ENCODE measurements at places on chromosomes 4 and X.
A peak's percentile ranks its signal among the peaks of the same experiment; 100 is the strongest.

- no peak for DNase-seq
Observed at GRCh38 chr4:89952458-89952857, 57.8 kb downstream of the MMRN1 start.

DNA sequence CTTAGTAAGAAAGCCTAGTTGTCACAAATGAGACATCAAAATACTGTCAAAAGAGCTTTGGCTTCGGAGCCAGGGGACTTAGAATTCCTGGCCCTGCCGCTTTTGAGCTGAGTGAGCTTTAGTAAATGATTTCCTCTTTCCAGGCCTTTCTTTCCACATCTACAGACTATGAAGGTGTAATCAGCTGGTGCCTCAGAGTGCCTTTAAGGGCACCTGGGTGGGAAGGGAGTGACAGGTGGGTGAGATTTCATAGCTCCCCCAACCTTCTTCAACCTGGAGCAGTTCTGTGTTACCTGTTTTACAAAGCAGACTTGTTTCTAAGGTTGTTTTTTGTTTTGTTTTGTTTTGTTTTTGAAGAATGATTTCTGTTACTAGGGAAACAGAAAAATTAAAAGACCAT, 154.7 kb upstream of the BOD1L1 start:
- peak; percentile 10 for DNase-seq

DNA sequence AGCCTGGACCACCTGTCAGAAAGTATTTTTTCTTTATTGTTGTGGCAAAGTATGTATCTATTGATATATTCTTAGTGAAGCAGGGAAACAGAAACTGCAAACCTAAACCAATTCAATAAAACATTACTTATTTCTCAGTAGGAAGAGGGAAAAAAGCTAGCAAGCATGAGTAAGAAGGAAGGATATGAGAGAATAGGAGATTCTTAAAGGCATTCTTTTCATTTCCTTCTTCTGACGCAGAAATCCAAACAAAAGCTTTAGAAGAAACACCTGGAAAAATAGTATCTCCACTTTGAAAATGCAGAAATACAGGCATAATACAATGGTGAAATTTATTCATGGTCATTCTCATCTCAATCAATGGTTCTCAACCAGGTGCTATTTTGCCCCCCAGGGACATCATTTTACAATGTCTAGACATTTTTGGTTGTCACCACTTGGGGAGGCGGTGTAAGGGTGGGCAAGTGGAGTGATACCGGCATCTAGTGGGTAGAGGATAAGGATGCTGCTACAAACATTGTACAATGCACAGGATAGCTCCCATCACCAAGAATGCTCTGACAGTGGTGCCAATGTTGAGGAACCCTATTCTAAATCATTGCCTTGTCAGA, 21.7 kb upstream of the ATXN3L start:
- no peak for DNase-seq

- DNase-seq, result no peak
Observed at GRCh38 chr4:16437836-16438235, 211.6 kb upstream of the TAPT1 start.

GRCh38 chr4:77437079-77437478, 168.5 kb upstream of the CXCL13 start:
- no peak for DNase-seq

- DNase-seq, result no peak
Observed at GRCh38 chr4:53899586-53900270, 164.7 kb downstream of the CHIC2 start.

- DNase-seq, result no peak
Observed at GRCh38 chr4:101886826-101887225, 96.3 kb downstream of the BANK1 start.

GRCh38 chr4:91127831-91128230, 1000.6 kb downstream of the CCSER1 start:
- DNase-seq, result no peak

DNA sequence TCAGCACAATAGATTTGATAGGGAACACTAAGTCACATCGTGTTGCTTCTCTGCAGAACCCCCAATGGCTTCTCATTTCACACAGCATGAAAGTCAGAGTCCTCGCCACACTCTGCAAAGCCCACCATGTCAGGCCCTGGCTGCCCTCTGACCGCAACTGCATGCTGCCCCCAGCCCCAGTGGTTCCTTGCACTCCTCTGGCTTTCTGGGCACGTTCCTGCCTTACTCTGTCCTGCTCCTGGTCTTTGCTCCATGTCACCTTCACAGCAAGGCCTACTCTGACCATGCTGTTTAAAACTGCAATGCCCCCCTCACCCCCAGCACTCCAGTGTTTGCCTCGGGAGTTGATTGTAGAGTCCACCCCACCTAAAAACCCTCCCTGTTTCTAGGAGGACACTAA, 78.1 kb downstream of the EVC start:
- DNase-seq, result no peak

DNA sequence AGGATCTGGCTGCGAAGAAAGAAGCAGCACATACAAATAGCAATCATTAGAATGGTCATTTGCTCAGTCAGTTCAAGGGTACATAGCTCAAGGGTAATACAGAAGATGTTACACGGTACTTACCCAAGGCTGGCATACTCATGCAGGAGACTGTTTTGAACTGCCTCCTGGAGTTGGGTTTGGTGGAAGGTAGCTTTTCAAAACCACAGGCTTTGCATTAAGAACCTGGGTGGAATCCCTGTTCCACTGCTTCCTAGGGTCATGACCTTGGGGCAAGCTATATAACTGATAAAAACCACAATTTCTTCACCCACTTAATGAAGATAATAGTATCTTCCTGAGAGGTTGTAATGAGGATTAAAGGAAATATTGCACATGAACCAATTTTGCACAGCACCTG, 36.5 kb downstream of the TBC1D9 start:
- DNase-seq, result no peak

DNA sequence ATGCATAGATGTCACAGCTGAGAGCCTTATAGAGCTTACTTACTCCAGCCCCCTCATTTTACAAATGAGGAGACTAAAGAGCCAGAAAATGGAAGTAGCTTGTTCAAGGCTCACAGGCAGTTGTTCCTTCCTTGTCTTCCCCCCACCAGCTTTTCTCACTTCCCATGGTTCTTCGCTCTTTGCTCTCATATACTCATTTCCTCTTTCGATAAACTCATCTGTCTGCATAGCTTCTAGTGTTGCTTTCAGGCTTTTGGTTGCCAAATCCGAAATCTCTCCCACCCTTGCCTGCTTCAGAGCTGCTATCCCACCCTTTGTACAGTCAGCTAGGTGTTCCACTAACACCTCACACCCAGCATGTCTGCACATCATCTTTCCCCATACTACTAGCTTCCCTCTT, 25.0 kb upstream of the GJB1 start:
- no peak for DNase-seq

DNA sequence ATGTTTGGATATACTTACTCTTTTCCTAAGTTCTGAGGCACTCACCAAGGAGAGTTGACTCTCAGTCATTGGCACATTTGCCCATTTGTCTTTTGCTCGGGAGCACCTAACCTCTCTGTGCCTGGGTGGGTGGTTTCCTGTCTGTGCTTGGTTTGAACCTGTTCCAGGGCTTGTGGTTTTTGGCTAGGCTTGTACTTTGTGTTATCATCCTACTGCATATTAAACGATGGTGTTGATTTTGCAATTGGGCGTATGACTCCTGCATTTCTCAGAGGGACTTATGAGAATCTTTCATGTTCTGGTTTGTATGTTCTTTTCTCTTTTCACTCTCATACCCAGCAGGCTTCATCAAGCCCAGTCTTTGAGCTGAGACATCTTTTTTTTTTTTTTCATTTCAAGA, 161.7 kb downstream of the BTC start:
- DNase-seq, result no peak

DNA sequence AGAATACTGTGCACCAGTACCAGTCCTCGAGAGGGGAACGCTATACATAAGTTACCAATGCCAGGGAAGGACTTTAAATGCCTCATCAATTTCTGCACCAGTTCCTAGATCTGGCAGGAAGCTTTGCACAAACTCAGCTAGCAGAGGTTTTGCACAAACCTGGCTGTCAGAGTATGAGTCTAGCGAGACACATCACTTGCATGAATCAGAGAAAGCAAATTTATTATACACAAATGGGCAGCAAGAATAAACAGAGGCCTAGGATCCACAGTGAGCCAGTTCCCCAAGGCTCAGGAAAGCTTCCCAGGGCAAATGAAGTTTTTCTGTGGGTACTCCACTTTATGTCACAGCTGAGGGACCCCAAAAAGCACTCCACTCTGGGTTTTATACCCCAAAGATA, 523.5 kb downstream of the CFAP47 start:
- DNase-seq, result no peak

- no peak for DNase-seq
Observed at GRCh38 chr4:22504922-22505321, 10.9 kb downstream of the ADGRA3 start.

- no peak for DNase-seq
Observed at GRCh38 chr4:123359449-123360315, 36.9 kb upstream of the SPRY1 start.

GRCh38 chr4:133865612-133866327, 335.8 kb downstream of the PABPC4L start:
- no peak for DNase-seq

GRCh38 chr4:107863850-107864371, 39.2 kb downstream of the SGMS2 start:
- DNase-seq, result no peak

GRCh38 chr4:42633605-42634388, 23.1 kb downstream of the ATP8A1 start:
- no peak for DNase-seq

DNA sequence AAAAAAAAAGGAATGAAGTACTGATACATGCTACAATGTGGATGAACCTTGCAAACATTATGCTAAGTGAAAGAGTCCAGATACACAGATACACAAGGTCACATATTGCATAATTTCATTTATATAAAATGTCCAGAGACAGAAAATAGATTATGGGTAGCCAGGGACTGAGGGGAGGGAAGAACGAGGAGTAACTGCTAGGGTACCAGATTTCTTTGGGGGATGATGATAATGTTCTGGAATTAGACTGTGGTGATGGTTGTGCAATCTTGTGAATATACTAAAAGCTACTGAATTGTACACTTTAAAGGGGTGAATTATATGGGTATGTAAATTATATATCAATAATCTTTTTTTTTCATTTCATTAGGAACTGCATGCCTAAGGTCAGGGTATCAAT, 20.8 kb upstream of the AP1AR start:
- DNase-seq, result no peak

DNA sequence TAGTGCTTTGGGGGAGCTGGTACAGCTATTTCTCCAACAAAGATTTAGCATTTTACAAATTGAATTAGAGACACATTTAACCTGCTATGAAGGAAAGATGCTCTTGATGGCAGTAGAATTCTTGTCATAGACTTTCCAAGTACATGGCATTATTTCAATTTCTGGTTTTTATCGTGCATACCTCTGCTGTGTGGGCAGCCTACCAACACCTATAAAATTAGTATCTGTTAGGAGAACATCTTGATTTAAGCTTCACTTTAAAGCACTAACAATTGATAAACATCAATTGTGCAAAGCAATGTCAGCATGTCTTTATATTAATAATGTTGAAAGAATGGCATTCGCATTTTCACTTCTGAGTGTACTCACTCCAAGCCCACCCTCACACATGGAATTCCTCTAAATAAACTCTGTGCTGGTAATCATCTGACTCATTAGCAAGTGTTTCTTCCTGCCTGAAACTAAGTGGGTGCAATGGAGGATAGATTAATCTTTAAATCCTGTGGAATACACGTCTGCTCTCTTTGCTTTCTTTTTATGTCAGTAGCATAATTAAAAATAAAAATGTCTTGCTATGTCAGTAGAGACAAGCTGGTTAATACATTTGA, 279.8 kb upstream of the MAGEB18 start:
- no peak for DNase-seq

DNA sequence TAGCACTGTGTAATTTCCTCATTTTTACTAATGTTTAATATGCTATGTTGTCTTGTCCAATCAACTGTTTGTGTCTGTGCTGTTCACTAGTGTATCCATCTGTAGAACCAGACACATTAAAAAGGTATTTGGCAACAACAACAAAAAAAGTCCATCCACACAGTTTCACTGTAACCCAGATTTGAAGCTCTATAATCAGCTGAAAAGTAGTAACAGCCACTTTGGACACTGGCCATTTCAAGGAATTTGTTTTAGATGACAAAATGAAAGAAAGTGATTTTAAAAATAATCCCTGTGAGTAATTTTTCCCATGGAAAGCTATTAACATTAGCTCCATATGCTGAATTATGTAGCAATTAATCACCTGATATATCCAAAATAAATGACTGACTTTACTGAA, 2.2 kb upstream of the FBXL5 start:
- no peak for DNase-seq

- DNase-seq, result no peak
Observed at GRCh38 chrX:135480076-135480475, 40.4 kb upstream of the INTS6L start.

- DNase-seq, result peak; percentile 9
Observed at GRCh38 chr4:123304151-123304964, 92.2 kb upstream of the SPRY1 start.

DNA sequence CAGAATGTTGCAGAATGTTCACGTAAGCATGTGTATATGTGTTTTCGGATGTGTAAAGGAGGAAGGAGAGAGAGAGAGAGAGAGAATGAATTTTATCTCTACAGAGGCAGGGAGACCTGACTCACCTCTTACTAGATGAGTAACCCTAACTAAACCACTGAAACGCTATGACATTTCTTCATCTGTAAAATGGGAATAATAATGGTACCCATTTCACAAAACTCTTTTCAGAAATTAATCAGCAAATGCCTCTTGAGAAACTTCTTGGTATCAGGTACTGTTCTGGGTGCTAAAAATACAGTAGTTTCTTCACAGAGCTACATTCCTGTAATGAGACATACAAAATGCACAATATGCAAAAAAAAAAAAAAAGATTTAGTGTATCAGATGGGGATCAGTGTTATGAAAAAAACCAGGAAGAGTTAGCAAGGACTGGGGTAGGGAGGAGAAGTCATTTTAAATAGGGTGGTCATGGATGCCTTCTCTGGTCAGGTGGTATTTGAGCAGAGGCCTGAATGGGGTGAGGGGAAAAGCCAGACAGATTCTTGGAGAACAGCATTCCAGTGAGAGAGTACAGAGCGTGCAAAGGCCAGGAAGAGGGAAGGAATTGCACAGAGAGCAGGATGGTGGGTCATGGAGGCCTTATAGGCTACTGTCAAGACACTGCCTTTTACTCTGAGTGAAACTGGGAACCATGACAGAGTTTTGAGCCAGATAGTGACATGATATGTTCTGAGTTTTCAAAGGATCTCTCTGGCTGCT, 84.9 kb upstream of the SPANXB1 start:
- no peak for DNase-seq

DNA sequence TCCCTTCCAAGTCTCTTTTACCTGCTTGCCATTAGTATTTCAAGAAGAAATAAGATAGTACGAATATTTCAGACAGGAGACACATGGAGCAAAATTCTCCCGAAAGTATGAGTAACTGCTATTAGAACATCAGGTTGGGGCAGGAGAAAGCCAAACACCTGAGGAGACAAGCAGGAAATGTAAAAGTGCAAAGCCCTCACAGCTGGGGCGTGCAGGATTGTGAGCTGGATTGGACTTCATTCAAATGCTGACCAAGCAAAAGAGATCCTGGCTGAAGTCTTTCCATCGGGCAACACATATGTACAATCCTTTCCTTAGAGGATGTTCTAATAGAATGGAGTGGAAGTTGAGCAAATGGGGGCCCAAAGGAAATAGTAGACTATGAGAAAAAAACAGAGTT, 76.8 kb downstream of the DTHD1 start:
- DNase-seq, result no peak
